ENCODE measurements at places on chromosomes 13 and 19.

DNA sequence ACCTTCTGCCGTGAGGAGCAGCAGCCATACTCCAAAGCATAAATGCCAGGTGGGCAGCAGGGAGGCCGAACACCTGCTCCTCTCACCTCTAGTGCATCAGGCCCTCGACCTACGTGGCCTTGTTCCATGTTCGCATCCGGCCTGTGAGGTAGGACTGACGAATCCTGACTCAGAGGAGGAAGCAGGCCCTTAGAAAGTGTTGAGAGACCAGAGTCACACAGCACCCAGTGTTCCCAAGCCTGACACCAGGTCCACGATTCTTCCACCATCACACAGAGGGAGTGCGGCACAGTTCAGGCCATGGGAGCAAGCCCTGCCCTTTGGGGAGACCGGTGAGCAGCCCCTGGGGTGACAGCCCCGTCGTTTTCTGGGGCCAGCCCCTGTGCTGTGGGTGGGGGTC, 14.7 kb downstream of the ATP12A start:
- DNase-seq, result no peak

GRCh38 chr13:76849493-76849892, 36.7 kb downstream of the KCTD12 start:
- DNase-seq, result no peak

DNA sequence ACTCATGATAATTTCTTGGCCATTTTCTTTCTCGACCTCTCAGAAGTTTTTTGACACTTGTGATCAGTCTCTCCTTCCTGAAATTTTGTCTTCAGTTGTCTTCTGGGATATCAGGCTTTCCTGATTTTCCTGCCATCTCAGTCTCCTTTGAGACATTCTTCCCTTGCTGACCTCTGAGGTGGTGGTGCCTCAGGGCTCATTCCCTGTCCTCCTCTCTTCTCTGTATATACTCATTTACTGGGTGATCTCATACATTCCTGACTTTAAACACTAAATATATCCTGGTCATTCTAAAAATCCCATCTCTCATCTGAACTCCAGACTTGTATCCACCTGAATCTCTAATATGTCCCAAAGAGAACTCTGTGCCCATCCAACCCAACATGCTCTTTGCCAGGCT, 31.3 kb upstream of the STARD13 start:
- no peak for DNase-seq

DNA sequence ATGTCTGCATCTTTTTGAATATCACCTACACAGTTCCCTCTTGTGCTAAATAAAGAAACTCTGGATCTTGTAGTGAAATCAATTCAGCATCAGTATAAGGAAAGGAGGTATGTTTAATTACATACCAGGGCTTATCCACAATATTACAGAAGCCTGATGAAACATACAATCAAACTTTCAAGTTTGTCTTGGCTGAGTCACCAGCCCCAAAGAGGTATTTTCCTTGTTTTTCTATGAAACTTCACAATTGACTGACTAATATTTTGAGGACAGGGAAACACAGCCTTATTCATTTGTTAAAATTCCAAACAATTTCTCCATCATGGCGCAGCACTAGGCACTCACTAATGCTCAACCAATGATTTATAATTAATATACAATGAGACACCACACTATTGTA, 952.4 kb downstream of the PCDH17 start:
- peak; percentile 6 for DNase-seq

GRCh38 chr13:97335488-97336134, 98.4 kb upstream of the RAP2A start:
- no peak for DNase-seq
